Esophagus squamous epithelium (tissue), 5 donors: ENCODE measurements at places on chromosomes 16 and 17.

DNA sequence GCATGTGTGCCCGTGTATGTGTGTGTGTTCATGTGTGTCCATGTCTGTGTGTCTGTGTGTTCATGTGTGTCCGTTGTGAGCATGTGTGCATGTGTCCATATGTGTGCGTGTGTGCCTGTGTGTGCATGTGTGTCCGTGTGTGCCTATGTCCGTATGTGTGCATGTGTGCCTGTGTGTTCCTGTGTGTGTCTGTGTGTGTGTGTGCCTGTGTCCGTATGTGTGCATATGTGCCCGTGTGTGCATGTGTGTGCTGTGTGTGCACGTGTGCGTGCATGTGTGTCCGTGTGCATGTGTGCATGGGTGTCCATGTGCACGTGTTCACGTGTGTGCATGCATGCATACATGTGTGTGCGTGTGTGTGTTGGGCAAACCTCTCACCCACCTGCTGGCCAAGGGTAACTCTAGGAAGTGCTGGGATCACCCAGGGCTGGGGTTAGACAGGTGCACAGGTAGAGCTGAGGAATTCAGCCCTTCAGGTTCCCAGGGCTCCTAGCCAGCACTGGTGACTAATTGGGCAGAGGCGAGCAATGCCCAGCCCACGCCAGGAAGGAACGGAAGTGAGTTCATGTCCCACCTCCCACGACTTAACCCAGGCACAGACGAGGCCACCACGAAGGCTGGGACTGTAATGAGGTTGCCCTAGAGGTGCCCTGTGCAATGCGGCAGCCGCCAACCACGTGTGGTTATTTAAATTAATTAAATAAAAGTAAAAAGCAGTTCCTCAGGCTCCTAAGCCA is 8.2 kb upstream of the CSNK1D start:
- DNase-seq = no peak

DNA sequence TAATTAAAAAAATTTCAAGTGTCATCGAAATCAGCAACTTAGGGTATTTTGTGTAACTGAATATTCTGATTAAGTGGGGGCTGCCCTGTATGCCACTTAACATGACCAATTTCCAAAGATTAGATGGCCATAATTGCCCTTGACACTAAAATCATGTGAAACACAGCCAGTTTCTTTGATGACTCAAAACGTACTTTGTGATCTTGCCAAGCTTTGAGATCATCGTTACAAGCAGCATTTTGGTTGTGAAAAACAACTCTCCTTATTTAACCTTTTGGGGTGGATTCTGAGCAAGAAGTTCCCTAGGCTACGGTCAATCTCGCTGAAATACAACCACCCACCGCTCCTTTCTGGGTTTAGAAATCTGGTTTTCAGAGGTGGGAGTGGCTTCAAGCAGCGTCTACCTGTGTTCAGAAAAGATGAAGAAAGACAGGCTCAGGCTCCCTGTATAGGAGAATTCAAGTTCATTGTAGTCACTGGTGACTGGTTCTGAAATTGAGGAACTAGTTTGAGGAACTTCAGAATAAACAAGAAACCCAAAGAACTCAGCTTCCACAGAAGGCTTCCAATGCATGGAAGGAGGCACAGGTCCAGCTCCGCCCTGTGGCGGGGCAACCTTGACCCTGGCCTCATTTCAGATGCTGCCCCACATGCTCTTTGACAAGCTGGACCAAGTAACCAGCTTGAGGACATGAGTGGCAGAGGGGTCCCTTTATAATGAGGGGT is 9.4 kb downstream of the MAP3K14 start:
- no peak for DNase-seq

GRCh38 chr16:54933281-54934011 is 2.8 kb downstream of the IRX5 start:
- no peak for DNase-seq

- DNase-seq = no peak
These were observed 331.3 kb downstream of the SEC14L1 start for GRCh38 chr17:77471984-77472461.

GRCh38 chr17:61482467-61482866 is 30.2 kb downstream of the TBX4 start:
- DNase-seq = no peak

DNA sequence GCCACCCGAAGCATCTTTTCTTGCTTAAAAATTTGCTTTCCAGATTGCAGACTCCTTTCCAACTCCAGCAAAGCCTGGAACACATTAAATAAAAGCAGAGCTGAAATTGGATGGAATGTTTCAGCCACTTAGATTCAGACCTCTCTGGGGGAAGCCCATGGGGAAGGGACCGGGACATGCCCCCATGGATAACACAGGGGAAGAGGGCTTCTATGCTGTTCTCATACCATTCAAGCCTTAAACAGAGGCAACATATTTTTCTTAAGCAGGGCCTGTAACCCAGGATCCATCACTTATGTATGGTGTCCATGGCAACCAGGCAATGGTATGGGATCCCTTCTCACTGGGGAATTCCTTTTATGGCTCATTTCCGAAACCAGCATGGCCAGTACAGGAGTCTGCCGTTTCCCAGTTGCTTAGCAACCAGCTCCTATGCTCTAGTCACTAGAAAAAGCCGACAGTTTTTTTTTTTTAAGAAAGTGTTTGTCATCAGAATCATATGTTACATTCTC is 62.0 kb upstream of the MARCHF10 start:
- DNase-seq = no peak

DNA sequence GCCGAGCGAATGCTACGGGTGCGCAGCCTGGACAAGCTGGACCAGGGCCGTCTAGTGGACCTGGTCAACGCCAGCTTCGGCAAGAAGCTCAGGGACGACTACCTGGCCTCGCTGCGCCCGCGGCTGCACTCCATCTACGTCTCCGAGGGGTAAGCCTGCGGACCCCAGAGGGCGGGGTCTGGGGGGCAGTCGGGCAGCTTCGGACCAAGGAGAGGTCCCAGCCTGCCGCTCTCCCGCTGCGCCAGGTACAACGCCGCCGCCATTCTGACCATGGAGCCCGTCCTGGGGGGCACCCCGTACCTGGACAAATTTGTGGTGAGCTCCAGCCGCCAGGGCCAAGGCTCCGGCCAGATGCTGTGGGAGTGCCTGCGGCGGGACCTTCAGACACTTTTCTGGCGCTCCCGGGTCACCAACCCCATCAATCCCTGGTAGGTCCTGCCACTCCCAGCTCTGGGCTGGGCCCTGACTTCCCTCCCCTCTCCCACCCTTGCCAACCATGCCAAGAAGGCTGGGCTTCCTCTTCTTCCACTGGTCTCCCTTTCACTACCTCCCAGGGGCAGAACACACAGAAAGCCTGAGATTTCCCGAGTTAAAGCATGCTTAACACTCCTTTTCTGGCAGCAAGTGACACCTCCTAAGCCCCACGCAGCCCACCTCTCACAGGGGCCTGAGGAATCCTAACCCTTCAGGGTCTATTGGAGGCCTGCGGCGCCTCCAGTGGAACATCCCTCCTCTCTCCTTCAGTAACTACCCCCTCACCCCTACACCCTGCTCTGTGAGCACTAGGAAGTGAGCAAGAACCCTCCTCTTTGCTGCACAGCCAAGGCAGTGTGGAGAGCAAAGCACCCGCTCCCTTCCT is 3.2 kb downstream of the NAGS start:
- DNase-seq = no peak

DNA sequence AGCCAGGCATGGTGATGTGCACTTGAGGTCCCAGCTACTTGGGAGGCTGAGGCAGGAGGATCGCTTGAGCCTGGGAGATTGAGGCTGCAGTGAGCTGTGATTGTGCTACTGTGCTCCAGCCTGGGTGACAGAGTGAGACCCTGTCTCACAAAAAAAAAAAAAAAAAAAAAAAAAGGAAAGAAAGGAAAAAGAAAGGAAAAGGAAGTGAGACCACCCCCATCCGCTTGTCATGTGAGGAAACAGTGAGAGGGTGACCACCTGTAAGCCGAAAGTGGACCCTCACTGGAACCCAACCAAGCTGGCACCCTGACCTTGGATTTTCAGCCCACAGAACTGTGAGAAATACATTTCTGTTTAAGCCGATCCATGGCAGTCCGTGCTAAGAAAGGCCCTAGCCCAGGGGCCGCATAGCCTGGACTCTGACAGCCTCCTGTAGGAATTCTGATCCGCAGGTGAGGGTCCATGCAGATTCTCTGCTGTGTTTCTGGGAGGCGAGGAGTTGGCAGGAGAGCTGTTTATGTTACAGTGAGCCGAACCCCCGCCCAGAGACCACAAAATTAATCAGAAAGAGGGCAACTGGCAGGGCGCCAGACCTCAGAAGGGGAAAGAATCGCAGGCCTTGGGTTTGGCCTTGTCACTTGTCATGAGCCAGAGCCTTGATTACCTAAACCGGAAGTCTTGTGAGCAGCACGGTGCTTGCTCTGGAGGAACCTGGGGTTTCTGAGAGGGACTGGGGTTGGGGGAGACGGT is 945 bp downstream of the SGSH start:
- peak; percentile 27 for DNase-seq

DNA sequence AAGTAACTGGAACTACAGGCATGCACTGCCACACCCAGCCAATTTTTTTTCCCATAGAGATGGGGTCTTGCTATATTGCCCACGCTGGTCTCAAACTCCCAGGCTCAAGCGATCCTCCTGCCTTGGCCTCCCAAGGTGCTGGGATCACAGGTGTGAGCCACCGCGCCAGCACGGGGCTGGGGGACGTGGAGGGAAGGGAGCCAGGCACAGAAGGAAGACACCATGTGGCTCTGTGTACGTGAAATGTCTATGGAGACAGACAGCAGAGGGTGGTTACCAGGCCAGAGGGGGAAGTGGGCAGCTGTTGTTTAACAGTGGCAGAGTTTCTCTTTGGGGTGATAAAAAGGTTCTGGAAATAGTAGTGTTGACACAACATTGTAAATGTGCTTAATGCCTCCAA is 4.6 kb upstream of the PIEZO1 start:
- no peak for DNase-seq

GRCh38 chr17:59330053-59330942 is 1.2 kb upstream of the YPEL2 start:
- no peak for DNase-seq

DNA sequence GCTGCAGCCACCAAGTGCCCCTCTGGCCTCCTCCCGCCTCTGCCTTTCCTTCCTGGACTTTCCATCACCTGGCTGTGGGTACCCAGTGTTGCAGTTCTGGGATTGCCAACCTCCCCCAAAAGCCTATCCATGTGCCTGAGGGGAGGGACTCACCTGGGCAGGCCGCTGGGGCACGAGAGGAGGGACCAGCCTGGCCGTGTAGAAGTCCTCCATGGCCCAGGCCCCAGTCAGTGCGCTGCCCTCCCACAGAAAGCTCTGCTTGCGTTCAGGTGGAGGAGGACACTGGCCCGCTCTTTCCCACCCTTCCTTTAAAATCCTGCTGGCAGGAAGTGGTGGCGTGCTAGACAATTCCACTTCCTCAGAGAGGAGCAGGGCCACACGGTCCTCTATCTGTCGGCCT is 14.2 kb downstream of the SLX4 start:
- DNase-seq = no peak

- no peak for DNase-seq
These were observed 93.8 kb downstream of the USP31 start for GRCh38 chr16:23055481-23055880.

DNA sequence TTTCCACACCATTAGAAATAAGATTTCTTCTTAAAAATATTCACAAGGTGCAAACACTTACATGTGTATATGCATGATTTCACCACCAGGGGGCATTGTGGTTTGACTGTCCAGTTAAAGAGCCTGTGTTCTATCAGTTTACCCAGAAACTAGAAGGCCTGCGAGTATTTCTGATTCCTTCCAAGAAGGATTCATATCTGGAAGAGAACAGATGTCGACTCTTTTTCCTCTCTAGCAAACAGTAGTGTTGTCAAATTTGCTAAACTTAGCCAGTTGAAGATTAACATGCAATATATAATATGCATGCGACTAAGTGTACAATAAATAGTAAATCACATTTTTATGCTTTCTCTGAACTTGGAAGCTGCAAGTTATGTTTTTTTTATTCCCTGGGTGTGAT is 404.1 kb downstream of the WWOX start:
- no peak for DNase-seq

- DNase-seq = no peak
These were observed 11.3 kb downstream of the DNAAF1 start for GRCh38 chr16:84156342-84156784.

DNA sequence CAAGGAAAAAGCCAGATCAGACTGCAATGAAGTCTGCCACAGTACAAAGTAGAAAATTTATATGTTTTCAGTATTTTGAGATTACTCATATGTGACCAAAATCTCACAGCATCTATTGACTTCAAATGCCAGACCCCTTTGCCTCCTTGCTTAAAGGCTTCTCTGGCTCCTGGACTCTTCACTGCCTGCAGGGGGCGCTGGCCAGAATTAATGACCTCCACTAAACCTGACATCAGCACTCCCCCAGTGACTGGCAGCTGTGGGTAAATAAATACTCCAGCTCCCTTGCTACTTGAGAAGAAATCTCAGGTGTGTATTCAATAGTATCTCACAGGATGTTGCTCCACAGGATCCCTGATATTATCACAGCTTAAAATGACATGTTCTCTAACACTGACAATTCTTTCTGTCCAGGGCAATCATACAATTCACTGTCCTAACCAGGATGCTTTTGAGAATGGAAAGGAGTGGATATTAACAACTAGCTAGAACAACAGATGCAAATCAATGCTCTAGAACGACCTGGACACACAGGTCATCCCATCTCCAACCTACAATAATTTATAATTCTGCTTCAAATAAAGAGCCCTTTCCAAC is 4.0 kb downstream of the BECN1 start:
- no peak for DNase-seq

GRCh38 chr17:57956291-57957119 is 1.3 kb upstream of the CUEDC1 start:
- no peak for DNase-seq

DNA sequence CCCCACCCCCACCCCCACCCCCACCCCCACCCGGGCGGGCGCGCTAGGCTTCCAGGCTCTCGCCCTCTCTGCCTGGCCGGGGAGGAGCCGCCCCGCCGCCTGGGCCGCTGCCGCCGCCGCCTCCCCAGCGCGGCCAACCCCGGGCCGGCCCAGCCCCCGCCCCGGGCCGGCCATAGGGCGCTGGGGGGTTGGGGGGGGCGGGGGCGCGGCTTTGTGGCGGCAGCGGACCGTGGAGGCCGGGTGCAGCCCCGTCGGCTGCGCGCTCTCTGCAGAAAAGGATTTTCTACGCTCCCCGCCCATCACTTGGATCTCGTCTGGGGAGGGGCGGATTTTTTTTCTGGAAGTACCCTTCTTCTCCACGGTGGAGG is 230.9 kb downstream of the MRTFB start:
- DNase-seq = no peak

- DNase-seq = no peak
These were observed 166.2 kb upstream of the KCNJ16 start for GRCh38 chr17:69908626-69909368.

GRCh38 chr16:10107081-10107480 is 75.1 kb downstream of the GRIN2A start:
- DNase-seq = no peak

DNA sequence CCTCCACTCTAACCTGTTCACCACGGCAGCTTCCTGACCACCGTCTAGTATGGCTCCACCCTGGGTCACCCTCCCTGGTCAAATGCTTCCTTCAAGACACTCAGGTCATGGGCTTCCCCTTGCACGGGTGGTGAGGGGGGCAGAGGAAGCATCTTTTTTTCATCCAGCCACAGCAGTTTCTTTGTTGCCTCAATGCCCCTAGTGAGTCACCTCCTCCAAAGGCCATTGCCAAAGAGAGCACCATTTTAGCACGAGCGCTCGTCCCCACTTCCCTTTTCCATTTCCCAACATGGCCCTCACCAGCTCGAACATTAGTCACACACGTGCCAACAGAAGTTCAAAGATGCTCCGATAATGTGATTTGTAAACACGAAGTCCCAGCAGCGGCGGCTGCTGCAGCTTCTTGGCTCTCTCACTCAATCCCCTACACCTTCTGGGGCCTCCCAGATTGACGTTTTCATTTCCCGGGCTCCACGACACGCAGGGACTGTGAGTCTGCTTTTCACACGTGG is 134.6 kb downstream of the GAS7 start:
- DNase-seq = no peak

GRCh38 chr17:8828517-8828875 is 29.3 kb upstream of the MFSD6L start:
- DNase-seq = no peak
